ENCODE measurements at places on chromosomes 7 and 10. TPM values are rescaled to one million over a fixed set of nuclear protein-coding genes. Genes with fewer than 3 reads are reported as not detected.

Gene EGR2
- total RNA-seq: 5.6 TPM

Gene MOGAT3
- total RNA-seq: 8.2 TPM

Gene MALRD1
- total RNA-seq: 0.64 TPM

Gene SPACDR
- 0.64 TPM for total RNA-seq

Gene ASAH2
- total RNA-seq: 4.6 TPM

Gene CTAGE15
- 0.51 TPM for total RNA-seq

Gene OGDHL
- 0.08 TPM for total RNA-seq

Gene PRKCQ
- total RNA-seq: 0.03 TPM

Gene HYAL4
- 0.79 TPM for total RNA-seq

Gene CYP26C1
- total RNA-seq: 0.18 TPM

- DNase-seq: no peak
These were observed 7.4 kb upstream of the CRYGN start for GRCh38 chr7:151447312-151447711.

GRCh38 chr7:128171342-128171918 lies 69.6 kb upstream of the LEP start:
- DNase-seq: no peak

DNA sequence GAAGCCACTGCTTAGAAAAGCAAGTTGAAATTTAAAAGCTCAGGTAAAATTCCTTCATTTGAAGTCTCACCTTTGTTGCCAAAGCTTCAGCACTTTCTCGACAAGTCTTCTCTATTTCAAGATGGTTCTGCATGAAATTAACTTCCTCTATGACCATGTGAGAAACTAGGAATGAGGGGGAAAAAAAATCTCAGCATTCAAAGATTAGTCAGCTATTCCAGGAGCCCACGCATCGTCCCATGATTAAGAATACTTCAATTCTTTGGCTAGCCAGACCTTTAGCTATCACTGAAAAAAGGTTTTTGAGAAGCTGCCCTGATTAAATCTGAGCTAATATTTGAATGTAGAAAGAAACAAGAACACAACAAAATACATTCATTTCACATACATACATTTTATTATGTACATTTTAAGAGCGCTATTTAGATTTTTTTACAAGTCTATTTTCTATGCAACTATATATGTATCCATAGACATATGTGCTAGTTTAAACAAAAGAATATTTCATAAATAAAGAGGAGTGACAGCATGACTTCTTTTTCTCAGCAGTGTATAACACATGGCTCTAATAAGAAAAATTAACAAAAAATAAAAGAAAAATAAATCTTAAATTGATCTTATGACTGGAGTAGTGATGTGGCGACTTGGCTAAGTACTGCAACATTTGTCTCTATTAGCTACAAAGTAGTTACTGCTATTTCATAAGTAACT lies 44.8 kb downstream of the SHTN1 start:
- DNase-seq: no peak

- no peak for DNase-seq
These were observed 49.1 kb downstream of the APBB1IP start for GRCh38 chr10:26486990-26487850.

DNA sequence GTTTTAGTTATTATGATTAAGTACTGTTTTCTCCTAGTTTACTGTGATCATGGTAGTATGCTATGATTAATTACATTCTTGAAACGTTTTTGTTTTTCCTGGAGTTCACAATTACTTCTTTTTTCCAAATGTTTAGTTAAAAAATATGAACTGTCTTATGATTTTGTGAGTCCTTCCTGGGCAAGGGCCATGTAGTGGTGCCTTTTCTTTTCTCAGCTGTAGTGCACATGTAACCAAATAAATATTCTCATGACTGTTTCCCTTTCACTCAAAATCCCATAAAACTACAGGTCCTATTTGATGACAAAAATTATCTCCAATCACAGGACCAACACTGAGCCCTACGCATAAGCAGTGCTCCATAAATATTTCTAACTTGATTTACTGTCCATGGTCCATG lies 118.9 kb upstream of the EGR2 start:
- DNase-seq: no peak

GRCh38 chr7:121313793-121314676 lies 14.8 kb upstream of the WNT16 start:
- peak; percentile 74 for DNase-seq

DNA sequence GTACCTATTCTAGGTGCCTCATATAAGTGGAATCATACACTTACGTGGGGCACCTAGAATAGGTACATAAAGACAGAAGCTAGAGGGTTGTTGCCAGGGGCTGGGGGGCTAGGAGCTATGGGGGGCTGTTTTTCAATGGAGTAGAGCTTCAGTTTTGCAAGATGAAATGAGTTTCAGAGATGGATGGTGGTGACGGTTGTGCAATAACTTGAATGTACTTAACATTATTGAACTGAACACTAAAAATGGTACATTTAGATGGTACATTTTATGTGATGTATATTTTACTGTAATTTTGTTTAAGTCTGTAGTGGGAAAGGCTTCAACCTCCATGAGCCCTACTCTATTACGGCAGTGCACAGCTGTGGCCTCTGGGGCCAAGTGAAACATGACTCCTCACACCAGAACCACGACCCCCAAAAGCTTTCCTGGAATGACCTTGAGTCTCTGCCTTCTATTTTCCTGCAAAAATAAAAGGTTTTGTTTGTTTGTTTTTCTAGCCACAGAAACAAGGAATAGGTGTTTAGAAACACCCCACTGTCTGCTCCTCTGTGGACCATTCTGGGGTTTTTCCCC lies 147.3 kb upstream of the PLXNA4 start:
- DNase-seq: no peak

- no peak for DNase-seq
These were observed 161.4 kb downstream of the AGMO start for GRCh38 chr7:15400440-15400839.

- no peak for DNase-seq
These were observed 26.0 kb downstream of the NUP42 start for GRCh38 chr7:23207884-23208283.

- no peak for DNase-seq
These were observed 62.1 kb downstream of the PAPSS2 start for GRCh38 chr10:87721781-87722180.

- DNase-seq: peak; percentile 79
These were observed 437.5 kb upstream of the MBL2 start for GRCh38 chr10:53209944-53210611.

DNA sequence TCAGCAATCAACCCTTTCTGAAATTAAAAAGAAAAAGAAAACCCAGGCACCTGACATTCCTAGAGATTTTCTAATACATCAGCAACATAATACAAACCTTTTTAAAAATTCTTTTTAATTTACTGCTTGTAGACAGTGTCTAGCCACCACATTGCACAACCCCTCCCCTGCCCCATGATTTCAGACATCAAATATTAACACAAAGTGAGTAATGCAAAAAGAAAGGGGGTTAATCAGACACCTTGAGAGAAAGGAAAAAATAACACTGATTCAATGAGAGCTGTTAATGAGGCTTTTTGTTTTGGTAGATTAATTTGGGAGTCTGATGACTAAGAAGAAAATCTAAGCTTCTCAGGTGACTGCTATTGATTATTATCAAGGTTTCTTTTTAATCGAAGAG lies 55.3 kb downstream of the SLC25A13 start:
- no peak for DNase-seq

GRCh38 chr7:21967598-21968003 lies 21.9 kb upstream of the CDCA7L start:
- no peak for DNase-seq

GRCh38 chr7:83347945-83348444 lies 185.3 kb upstream of the PCLO start:
- DNase-seq: peak; percentile 34

- DNase-seq: no peak
These were observed 585.6 kb upstream of the MKI67 start for GRCh38 chr10:128711806-128712205.

DNA sequence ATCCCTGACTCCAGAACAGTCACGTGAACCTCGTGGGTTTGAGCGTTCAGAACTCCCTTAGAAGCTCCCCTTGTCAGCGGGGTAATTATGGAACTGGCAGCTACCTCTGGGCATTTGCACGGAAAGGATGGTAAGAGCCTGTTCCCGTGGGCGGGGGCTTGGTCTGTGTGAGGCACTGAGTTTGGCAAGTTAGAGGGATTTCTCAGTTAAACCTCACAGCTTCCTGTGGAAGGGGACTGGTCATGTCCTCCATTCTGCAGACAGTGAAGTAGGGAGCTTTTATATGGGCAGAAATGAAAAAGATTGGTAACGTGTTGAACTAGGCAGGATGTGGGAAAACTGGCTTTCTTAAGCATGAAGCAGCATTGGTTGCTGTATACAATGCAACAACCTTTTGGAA lies 16.0 kb downstream of the PALD1 start:
- DNase-seq: no peak

GRCh38 chr10:49526619-49527018 lies 12.3 kb downstream of the ERCC6 start:
- DNase-seq: no peak

DNA sequence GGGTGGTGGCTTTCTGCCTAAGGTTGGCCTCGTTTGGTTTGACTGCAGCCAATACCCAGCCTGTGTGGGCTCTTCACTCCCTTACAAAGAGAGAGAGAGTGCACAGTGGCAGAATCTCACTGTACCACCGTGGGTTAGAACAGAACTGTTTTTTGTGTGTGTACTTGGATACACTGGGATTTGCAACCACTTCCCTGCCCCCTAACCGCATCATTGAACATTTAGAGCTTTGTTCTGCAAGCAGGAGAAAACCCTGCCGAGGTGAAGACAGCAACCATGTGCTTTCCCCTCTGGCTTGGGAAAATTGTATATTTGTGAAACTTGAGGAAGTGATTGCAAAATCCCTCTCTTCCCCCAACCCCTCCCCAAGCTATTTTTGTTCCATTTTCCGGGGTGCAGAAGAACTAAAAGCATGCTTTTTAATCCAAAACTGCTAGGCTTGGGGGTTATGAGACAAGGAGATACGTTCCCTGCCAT lies 201.2 kb downstream of the TCF7L2 start:
- DNase-seq: no peak

- no peak for DNase-seq
These were observed 6.0 kb upstream of the SLC29A3 start for GRCh38 chr10:71312811-71313789.

DNA sequence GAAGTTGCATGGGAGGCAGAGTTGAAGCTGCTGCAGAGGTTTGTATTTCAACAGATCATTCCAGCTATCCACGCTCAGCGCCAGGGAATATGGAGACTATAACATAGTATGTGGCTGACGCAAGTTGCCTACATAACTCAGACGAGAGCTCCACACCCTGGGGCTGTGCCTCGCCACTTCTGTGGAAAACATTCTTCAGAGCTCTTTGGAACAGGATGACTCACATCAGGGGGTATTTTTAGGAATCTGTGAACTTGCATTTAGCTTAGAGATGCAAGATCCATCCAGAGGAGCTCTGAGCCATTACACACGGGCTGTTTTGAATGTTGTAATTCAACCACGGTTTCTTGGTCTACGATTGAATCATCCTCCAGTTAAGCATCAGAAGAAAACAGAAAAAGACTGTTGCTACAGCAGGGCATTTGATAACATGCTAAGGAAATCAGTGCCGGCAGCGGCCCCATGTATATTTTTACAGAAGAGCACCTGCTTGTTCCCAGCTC lies 481.5 kb upstream of the AKR1E2 start:
- DNase-seq: no peak

- no peak for DNase-seq
These were observed 73.8 kb upstream of the SFMBT2 start for GRCh38 chr10:7484456-7485243.

DNA sequence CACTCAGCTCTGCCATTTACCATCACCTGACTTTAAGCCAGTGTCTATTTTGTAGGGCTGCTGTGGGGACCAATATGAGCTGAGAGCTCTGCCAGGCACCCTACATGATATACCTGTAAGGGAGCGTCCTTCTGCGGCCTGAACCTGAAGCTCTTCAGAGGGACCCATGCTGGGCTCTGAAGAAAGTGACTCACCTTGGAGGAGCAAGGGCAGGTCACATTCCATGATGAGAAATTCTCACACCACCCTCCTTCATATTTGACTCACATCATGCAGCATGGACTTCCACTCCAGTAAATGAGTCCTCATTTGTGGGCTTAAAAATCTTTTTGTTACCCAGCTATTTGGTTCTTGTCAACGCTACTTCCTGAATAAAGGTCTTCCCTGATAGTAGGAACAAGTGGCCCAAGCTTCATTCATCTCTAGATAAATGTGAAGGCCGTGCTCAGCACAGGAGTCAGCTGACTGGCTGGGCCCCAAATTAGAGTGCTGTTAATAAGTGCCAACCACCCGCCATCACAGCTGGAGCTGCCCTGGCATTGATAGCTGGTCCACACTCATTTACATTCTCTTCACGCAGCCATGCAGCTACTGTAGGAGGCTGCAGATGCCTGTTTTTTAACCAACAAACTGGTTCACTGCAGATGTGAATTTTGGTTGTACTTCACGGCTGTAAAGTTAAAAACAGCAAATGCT lies 78.4 kb downstream of the RNF216 start:
- DNase-seq: peak; percentile 30

GRCh38 chr7:35649711-35650110 lies 45.2 kb downstream of the HERPUD2 start:
- DNase-seq: no peak

DNA sequence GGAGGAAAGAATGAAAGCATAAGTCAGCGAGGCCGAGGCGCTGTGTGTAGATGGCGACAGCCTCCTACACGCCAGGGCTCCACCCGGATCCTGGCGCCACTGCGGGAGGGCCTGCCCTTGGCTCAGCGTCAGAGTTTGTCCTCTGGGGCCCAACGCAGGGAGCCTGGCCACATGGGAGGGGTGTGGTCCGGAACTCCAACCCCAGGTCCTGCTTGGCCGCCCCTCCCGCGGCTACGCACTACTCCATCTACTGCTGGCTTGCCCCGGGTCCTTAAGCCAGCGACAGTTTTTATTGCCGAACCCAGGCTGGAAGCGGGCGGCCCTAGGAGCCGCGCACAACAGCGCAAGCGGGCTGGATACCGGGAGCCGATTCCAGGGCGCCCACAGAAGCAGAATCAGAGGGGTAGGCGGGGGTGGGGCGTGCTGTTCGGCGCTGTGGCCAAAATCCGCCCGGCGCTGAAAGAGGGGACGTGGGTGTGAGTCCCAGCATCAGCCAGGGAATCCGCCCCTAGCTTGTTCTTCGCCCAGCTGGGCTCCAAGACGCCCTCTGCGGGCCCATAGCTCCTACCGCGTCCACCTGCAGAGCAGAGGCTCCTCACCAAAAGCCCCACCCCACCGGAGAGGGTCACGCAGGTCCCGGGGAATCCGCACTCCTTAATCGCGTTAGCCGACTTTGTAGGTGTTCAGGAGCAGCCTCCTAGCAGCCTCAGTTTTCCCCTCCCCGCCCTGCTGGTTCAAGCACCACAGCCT lies 4.5 kb downstream of the KAZALD1 start:
- DNase-seq: peak; percentile 84

DNA sequence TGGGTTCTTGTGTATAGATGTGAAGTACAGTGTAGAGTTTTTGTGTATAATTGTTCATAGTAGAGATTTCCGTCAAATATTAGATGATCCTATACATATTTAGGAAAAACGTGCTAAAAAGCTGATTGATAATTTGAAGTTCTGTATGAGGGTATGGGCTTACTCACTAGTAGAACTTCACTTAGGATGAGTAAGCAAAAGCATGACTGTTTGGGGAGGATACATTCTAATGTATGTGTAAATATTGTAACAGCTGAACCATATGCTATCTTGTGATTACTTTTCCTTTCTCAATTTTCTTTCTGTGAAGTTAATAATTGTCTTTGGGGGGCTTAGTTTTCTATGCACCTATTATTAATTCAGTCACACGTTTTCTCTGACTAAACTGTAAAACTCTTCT lies 53.2 kb upstream of the PDK4 start:
- DNase-seq: no peak

All from HT-29 (cell line).